HepG2 (cell line): ENCODE measurements at places on chromosomes 12 and 14.

DNA sequence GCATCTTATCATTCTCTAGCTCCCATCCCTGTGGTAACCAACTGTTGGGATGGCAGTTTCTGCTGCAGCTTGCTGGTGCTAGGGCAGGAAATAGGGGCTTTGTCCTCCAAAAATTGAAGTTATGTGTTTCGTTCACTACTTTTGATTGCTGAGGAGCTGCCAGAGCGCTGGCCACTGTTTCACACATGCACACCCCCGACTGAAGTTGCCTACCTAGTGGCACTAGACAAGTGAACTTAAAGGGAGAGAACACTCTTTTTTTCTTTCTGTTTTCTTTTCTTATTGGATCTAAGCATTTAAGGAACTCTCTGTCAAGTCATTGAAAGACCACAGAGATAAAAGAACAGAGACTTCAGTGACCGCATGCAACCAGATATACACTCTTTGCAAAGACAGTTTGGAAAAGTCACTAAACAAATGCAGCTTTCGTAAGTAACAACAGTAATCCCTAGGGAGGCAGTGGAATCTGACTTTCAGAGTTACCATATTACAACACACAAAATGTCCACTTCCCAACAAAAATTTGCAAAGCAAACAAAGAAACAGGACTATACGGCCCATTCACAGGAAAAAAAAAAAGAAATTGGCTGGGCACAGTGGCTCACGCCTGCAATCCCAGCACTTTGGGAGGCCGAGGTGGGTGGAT is 12.0 kb downstream of the TFCP2 start:
- DNase-seq: peak; percentile 77

- DNase-seq: no peak
Observed at GRCh38 chr12:80857311-80857710, 80.4 kb downstream of the LIN7A start.

DNA sequence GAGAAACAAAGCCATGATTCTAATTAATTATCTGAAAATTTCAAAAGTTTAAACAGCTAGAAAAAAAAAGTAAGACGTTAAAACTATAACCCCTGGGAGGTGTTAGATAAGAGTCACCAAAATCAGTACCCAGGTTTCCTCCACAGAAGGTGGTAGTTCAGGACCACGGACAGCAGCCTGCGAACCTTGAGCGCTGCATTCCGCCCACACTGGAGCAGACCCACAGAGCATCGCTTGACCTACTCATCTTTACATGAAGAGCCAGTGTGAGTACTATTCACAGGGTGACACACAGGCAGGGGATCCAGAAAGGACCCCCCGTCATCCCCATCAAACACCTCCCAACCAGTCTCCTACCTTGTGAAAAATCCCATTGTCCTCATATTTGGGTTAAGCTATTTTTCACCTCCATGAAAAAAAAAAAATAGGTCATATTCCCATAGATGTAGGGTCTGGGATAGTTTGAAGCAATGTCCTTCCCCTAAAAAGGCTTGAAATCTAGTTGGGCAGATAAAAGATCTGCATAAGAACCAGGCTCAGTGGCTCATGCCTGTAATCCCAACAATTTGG is 8.8 kb upstream of the CHGA start:
- peak; percentile 40 for DNase-seq

GRCh38 chr14:60775296-60775695 is 40.7 kb downstream of the MNAT1 start:
- no peak for DNase-seq

DNA sequence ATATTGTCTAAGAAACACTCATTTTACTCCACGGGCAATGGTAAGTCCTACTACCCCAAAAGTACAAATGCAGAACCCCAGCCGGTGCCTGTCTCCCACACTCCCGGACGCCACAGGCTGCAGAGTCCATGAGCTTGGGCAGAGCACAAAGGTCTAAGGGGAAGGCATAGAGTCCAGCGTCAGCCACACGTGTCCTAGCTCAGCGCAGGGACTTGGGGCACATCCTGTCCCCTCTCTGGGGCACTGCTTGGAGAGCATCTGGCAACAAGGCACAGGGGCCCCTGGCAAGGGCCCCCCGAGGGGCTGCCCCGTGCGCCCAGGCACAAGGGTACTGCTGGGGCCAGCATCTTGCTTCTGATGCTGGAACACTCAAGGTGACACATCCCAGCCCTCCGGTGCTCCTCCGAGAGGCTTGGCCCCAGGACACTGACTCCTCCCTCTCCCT is 58.4 kb downstream of the BCL11B start:
- no peak for DNase-seq

- DNase-seq: no peak
Observed at GRCh38 chr14:69087061-69087461, 65.9 kb downstream of the DCAF5 start.

DNA sequence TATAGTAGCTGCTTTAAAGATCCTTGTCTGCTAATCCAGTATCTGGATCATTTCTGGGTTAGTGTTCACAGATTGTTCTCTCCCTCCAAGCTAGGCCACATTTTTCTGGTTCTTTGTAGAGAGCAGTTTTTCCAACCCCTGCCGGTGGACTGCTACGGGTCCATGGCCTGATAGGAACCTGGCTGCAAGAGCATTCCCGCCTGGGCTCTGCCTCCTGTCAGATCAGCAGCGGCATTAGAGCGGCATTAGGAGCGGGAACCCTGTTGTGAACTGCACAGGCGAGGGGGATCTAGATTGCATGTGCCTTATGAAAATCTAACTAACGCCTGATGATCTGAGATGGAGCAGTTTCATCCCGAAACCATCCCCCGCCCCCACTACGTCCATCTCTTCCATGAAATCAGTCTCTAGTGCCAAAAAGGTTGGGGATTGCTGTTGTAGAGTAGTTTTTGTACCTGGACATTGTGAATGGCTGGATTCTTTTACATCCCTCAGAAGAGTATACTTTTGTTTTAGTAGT is 50.4 kb downstream of the MYRFL start:
- DNase-seq: no peak

DNA sequence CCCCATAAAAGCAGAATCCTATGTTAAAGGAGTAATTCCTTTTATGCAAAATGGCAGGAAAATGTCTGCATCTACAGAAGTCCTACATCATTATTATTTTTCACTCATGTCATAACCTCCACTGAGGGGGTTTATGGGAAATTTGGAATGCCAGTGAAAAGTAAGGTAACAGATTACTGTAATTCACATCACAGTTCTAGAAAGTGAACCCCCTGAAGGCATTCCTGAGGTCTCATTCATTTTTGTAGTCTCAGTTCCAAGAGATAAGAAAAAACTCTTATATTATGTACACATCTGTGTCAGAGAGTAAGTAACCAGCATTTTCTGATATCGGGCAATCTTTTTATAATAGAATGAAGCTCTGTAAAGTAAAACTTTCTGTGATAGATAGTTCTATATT is 28.8 kb upstream of the BCAT1 start:
- DNase-seq: no peak

GRCh38 chr12:68481181-68481941 is 129.3 kb upstream of the RAP1B start:
- no peak for DNase-seq

- DNase-seq: no peak
Observed at GRCh38 chr12:5582018-5582417, 150.1 kb downstream of the NTF3 start.

GRCh38 chr12:50400104-50400637 is 514 bp upstream of the LARP4 start:
- DNase-seq: no peak

DNA sequence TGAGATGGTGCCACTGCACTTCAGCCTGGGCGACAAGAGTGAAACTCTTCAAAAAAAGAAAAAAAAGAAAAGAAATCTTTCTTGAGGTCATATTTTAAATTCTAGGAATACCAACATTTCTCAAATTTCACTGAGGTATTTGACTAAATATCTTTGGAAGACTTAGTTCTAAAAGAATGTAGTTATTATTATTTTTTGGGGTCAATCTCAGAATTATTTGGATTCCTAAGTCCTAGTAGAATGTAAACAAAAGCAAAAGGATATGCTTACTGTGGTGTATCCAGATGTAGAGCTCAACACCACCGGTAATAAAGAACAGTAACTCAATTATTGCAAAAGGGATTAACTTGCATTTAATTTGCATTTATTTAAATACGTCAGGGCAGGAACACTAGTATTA is 25.0 kb downstream of the PRICKLE1 start:
- no peak for DNase-seq

GRCh38 chr14:22837114-22837749 is 847 bp downstream of the MMP14 start:
- peak; percentile 68 for DNase-seq

- DNase-seq: no peak
Observed at GRCh38 chr14:76088771-76089571, 62.8 kb upstream of the GPATCH2L start.

GRCh38 chr12:63790608-63790945 is 10.9 kb downstream of the RXYLT1 start:
- no peak for DNase-seq

DNA sequence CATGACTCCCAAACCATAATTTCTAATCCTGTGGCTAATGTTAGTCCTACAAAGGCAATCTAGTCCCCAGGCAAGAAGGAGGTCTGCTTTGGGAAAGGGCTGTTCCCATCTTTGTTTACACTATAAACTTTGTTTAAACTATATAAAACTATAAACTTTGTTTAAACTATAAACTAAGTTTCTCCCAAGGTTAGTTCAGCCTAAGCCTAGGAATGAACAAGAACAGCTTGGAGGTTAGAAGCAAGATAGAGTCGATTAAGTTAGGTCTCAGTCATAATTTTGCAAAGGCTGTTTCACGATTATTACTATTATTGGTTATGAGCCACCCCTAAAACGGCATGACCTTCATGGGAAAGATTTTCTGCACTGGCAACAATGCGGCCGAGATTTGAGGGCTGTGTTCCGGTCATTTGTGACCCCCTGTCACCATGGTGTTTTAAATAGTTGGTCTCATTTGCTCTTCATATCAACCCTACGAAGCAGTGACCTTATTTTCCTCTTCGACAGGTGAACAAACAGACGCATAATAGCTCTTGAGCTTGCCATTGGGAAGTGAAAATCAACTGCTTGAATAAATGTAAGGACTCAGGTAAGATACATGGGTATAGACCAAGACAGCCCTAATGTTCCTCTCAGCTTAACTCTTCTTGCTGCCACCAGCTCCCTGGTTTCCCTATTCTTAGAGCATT is 322.6 kb upstream of the TMEM132C start:
- no peak for DNase-seq

- DNase-seq: no peak
Observed at GRCh38 chr14:54730156-54730961, 163.4 kb downstream of the SAMD4A start.

GRCh38 chr14:69712599-69713088 is 54.3 kb upstream of the SRSF5 start:
- no peak for DNase-seq

GRCh38 chr12:100758083-100758482 is 36.5 kb upstream of the ANO4 start:
- no peak for DNase-seq

GRCh38 chr12:67804168-67804567 is 155.6 kb downstream of the DYRK2 start:
- DNase-seq: no peak

DNA sequence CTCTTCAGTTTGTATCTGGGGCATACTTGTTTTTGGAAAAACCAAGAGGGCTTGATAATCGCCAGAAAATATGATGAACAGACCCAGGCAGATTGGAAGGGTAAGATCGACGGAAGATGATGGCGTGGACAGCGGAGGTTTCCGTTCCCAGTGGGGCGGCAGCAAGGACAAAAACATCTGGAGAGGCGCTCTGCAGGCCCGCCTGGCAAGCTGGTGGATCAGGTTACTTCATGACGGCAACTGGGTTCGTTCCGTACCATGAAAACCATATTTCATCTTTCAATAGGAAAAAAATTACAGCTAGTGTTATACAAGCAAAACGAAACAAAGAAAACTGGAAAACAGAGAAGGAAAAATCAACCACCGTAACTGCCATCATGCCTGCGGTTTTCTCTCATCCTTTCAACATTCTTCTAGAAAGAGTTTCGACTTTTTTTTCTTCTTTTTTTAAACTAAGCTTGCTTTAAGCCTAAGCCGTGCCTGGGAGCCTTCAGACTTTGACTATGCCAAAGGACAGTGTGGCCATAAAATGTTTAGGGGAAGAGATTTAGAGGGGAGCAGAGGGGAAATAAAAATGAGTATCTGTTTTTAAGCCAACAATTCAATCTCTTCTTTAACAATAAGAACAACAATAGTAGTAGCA is 210.5 kb downstream of the FOXN3 start:
- no peak for DNase-seq

DNA sequence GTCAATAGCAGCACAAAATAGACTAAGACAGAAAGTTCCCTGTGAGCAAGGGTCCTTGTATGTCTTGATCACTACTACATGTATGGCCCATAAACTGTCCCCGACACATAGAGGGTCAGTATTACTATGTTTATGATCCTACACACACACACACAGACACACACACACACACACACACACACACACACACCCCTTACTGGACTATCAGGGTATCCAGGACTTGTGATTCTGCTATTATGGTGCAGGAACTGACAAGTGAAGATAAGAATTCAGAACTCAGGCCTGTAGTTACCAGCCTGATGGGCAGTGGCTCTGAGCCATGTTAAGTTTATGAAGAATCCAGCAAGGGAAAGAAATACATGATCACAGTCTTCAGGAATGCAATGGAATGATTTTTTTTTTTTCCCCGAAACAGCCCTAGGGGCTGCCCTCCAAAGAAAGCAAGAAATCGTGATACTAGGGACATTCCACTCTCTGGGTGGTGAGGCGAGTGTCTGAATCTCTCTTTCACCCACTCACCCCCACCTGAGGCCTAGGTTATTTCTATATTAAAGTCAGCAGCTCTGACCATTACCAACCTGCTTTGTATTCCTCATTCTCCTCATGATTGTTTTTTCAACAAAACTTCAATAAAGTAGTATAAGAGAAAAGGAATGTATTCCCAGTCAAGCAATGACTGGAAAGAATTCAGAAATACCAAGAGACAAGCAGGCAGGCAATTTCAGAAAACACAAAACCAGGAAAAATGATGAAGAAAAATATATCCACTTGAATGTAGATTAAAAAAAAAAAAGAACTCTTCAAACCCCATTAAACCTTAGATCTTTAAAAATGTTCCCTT is 105.8 kb downstream of the AVPR1A start:
- DNase-seq: no peak

DNA sequence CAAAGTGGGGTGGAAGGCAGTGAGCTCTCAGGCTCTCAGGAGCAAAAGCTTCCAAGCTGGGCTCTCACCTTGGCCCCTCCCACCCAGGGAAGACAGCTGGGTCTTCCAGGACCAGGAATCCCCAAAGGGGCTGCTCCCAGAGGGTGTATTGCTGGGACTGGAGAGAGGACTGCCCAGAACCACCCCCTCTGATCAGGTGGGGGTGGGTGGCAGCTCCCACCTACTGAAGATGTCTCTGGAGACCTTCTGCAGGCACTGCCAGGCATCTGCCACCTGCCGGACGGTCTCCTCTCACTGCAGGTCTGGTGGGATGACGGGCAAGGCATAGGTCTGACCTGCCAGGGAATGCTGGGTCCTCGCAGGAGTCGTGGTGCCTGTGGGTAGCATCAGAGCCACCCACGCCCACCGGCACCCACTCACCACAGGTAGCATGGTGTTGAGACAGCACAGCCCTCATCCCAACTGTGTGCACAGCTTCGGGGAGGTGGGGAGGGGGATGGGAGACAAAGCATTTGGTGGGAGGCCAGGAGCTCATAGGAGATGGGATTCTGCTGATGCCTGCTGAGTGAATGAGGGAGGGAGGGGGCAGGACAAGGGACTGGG is 103.2 kb downstream of the SINHCAF start:
- DNase-seq: no peak

GRCh38 chr12:70543444-70543843 is 93.8 kb downstream of the PTPRB start:
- peak; percentile 41 for DNase-seq

- DNase-seq: no peak
Observed at GRCh38 chr12:3556716-3557115, 65.7 kb downstream of the PRMT8 start.
